ENCODE measurements at places on chromosomes 4 and X.
A peak's percentile ranks its signal among the peaks of the same experiment; 100 is the strongest.

- no peak for DNase-seq
Observed at GRCh38 chr4:119048446-119048845, 87.2 kb upstream of the MYOZ2 start.

GRCh38 chr4:183256756-183257385 lies 63.2 kb downstream of the CLDN22 start:
- peak; percentile 20 for DNase-seq

- DNase-seq = no peak
Observed at GRCh38 chr4:71669291-71669690, 114.6 kb downstream of the GC start.

DNA sequence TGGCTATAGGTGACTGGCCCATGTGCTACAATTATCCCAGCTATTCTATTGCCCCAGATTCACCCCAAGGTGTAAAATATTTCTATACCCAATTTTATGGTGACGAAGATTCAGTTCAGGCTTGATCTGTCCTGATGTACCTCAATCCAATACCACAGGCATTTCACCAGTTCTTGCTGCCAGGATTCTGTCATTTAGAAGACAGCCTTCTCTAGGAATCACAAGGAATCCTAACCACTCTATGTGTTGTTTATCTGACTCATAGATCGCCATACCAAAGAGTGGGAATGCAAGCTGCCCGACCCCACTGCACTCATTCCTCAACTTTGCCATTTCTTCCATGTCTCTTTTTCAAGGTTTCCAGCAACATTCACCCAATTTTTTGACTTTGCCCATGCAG lies 355.0 kb upstream of the EMCN start:
- no peak for DNase-seq

DNA sequence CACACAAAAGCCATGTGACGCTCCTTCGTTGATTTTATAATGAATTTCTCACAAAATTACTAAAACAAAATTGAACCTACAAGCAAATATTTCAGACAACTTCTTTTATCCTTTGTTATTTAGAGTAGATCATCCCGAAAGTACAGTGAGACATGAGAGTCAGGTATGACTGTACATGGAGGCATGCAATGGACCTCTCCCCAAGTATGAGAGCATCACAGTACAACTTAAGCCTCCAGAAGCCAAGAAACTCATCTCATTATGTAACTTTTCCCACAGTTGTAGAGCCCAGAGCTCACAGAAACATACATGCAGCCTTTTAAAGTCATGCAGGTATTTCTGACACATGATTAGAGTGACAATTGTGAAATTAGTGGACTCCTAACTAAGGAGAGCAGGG lies 167.7 kb downstream of the PAPSS1 start:
- no peak for DNase-seq

DNA sequence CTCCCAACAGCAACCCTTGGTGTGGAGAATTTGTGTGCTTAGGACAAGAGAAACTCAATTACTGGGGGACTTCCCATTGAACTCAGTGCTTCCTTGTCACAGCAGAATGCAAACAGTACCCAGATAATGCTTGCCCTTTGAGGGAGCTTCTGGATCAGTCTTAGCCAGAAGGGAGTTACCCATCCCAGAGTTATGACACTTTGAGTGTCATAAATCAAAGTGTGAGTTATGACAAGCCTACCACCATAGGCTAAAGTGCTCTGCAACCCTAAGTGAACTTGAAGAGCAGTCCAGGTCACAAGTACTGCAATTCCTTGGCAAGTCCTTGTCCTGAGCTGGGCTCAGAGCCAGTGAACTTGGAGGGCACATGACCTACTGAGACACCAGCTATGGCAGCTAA lies 1513.9 kb upstream of the PCDH10 start:
- DNase-seq = no peak

DNA sequence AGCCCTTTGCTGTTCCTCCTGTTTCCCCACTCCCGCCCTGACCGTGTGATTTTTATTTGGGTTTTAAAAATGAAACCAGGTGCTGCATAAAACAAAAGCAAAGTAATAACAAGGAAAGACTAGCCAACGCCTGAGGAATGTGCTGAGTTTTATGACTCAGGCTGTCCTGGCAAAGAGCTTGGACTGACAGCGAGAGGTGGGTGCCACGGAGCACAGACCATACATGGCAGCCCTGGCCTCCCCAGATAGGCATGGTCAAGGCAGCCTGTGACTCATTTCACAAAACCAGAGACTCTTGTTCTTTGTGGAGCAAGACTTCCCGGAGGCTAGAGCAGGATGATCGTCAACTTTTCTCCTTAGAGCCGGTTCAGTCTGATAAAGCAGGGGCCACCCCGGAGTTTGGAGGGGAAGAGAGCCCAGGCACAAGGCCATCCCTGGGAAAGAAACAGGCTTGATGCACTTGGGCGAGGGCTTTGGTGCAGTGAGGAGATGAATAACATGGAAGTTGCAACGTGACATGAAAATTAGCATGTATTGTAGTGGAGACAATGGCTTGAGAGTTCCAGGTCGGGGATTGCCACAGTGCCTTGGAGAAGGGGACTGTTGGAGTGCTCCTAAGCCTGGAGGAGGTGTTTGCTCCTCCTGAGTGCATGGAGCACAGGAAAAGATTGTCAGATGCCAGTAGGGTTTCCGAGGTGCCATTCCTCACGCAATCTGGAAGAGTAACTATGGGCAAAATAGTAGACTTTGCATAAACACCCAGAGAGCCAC lies 54.8 kb downstream of the C4orf51 start:
- no peak for DNase-seq

DNA sequence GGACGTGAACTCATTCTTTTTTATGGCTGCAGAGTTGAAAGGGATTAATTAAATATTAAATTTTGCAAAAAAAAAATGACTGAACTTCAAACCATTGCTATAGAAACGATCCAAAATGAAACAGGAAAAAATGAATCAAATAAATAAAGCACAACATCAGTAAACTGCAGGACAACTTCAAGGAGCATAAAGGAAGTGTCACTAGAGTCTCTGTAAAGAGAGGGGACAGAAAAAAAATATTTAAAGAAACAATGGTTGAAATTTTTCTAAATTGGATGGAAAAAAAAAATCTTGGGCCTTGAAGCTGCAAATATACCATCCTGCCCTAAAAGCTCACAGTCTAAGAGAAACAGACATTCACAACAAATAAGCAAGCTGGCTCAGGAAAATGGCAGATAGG lies 339.3 kb upstream of the INTU start:
- no peak for DNase-seq

GRCh38 chr4:6840062-6840976 lies 57.8 kb downstream of the KIAA0232 start:
- no peak for DNase-seq

GRCh38 chrX:64377753-64378152 lies 17.5 kb downstream of the MTMR8 start:
- no peak for DNase-seq

GRCh38 chr4:46870411-46870810 lies 38.6 kb downstream of the COX7B2 start:
- DNase-seq = no peak

DNA sequence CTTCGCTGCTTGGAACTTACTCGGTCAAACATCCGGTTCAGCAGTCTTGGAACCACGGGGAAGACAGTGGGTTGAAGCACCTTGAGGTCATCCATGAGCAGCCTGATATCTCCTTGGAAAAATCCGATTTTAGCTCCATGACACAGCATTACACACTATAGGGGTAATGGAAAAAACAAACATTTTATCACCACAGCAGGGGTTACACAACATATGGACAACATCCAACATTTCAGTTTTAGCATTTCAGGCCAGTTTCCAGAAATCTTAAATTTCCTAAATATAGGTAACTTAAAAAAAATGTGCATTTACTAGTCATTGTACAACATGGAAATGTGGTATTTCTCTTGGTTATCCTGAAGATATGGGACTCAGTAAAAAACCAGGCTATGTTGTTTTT lies 34.4 kb upstream of the CENPU start:
- DNase-seq = no peak

DNA sequence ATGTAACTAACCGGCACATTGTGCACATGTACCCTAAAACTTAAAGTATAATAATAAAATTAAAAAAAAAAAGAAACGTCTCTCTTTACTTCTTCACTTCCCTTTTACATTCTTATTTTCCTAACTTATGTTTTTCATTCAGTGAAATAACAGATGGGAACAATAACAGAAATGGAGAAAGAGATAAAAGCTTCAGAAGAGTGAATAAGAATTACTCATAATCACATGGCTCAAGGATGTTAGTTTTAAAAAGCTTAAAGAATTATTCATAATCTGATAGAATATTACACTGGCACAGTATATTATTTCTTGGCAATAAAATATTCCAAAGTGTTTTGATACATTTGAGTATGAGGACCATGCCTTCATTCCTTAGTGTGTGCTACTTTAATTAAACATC lies 175.6 kb downstream of the COL25A1 start:
- no peak for DNase-seq

DNA sequence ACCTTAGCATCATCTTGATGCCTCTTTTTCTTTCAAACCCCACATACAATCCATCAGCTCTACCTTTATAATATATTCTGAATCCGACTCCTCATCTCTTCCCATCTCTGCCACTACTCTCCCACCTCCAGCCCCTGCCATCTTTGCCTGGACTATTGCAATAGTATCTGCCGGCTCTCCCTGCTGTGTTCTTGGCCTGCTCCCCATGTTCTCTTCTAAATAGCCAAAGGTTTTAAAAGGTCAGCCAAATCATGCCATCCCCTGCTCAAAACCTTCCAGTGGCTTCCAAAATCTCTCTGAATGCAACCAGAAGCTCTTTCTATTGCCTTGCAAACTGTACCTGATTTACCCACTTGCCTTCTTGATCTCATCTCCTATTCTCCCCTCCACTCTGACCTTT lies 266.0 kb downstream of the PTTG2 start:
- no peak for DNase-seq

GRCh38 chr4:173478201-173478912 lies 51.7 kb downstream of the HAND2 start:
- no peak for DNase-seq

- DNase-seq = no peak
Observed at GRCh38 chrX:23631136-23631535, 36.2 kb upstream of the PRDX4 start.

DNA sequence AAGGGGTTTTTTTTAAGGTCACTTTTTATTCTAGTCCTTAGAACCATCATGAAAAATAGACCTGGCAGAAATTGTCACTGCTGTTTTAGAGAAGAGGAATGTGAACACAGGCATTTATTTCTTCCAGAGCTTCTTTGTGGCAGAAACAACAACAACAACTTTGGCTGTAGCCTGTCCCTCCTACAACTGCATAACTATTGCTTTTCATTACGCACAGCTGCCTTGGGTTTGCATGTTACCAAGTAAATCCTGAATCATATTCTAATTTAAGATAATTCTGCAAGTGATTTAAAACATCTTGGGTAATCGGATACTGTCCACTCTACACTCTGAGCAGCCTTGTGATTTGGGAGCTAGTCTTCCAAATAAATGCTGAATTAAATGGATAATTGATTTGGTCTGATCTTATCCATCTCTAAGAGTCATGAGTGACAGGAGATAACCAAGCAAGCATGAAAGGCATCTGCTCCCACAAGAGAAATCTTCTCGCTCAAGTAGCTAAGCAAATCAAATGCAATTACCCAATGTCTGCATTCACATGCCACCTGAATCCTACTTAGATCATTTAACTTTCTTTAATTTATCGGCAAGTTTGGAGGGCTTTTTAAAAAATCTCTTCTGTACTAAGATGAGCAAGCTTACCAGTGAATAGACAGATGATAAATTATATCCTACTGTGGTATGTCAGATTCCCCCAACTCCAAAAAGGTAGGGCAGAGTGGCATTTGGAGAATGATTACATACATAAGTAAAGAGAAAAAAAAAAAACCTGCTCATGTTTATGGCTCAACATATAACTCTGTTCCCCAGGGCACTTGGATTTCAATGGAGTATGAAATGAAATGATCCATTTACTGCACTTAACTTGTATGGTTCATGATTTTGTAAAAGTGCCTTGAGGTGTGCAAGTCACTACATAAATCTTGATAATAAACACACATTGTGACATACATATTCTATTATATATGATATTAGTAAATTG lies 73.6 kb downstream of the EGF start:
- DNase-seq = no peak

DNA sequence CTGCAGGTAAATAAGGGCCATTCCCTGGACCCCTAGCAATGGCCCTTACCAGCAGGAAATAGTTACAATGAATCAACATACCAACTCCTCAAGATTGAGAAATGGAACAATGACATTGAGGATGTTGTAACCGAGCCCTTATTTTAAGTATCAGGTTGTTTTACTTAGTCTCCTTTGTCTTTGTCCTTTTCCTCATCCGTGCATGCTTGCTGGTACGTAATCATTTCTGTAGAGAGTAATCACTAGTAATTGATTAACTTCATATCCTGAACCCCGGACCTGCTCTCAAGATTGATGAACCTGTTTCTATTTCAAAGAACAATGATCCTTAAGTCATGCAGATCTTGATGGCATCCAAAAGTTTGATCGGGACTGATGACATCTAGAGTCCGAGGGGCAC lies 98.6 kb upstream of the LANCL3 start:
- no peak for DNase-seq

GRCh38 chrX:123964156-123964834 lies 2.8 kb downstream of the STAG2 start:
- DNase-seq = no peak

GRCh38 chr4:169270810-169271691 lies at the start of gene SH3RF1:
Gene SH3RF1 (minus strand): TSS chr4:169270956. CDS start chr4:169269212, 1,744 bp downstream.
- peak; percentile 24 for DNase-seq

DNA sequence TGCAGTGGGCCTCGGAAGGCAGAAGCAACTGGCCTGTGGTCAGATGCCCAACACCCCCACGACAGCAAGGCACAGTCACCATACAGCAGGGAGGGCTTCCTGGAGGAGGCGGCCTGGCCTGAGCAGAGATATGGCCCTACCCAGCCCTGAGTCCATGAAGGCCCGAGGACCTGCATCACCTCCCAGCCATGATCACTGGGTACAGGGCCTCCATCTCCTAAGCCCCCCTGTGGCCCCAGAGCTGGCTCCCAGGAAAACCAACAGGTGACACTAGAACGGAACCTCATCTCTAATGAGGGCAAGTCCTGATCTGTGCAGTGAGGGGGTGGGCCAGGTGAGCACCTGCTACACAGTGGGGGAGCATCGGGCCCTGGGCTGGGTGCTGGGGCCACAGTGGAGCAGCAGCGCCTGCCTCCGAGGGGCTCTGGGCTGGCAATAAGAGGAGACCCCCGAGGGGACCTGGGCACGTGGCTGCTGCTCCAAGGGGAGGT lies 26.2 kb upstream of the MXD4 start:
- DNase-seq = no peak

All from stimulated activated CD8-positive, alpha-beta memory T cell treated with anti-CD3 and anti-CD28 coated beads, Interleukin-2, amount 100 ng/mL, for 48 hours (primary cell).